Tibial artery (tissue), 4 donors: ENCODE measurements at places on chromosomes 12 and 14.
A peak's percentile ranks its signal among the peaks of the same experiment; 100 is the strongest.

GRCh38 chr12:127125607-127126259, 1141.2 kb upstream of the TMEM132C start:
- no peak for DNase-seq

- no peak for DNase-seq
Observed at GRCh38 chr14:86299994-86300393, 770.0 kb downstream of the FLRT2 start.

- DNase-seq = peak; percentile 92
Observed at GRCh38 chr12:124939421-124940142, 25.1 kb upstream of the UBC start.

DNA sequence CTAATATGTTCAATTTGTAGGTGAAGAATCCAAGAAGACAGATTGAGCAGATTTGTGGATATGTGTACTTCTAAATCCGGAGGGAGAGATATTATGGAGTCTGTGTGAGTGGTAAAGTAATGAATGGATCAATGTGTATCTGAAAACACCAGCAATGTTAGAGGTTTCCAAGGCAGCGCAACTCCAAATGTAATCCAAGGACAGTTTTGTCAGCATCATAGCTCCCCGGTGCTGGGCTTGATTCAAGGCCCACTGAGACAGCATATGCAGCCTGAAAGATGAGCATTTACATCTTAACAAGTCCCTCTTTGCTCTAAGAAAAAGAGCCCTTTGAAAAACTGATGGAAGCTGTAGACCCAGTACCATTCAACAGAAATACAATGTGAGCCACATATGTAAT, 38.3 kb upstream of the FRMD6 start:
- no peak for DNase-seq

GRCh38 chr14:96287856-96288255, 31.8 kb downstream of the BDKRB1 start:
- DNase-seq = no peak

- peak; percentile 52 for DNase-seq
Observed at GRCh38 chr12:7058163-7058845, 2.2 kb upstream of the C1S start.

GRCh38 chr12:112862636-112863290, 44.0 kb upstream of the OAS1 start:
- no peak for DNase-seq

DNA sequence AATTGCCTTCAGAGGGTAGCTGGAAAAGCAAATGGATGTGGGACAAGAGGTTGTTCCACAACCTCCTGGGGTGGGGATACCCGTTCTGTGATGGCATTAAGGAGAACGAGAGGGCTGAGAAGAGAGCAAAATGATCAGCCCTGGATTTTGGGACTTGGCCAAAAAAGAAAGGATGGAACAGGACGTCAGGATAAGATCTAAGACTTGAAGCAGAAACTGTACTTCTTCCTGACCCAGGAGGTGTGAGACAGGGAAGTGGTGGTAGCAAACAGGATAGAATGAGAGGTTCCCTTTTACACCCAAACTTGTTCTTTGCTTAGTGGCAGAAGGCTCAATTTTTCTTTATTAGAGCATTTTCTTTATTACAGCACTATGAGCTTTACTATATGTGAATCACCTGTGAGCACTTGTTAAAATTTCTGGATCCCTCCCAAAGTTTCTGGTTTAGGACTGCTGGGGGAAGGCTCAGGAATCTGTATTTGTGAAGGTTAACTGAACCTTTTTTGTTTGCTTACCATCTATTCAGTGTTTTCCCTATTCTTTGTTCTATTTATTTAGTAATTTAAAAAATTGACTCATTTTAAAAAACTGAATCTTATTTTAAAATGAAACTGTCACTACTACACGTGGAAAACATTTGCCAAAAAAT, 59.2 kb downstream of the ERC1 start:
- DNase-seq = no peak

DNA sequence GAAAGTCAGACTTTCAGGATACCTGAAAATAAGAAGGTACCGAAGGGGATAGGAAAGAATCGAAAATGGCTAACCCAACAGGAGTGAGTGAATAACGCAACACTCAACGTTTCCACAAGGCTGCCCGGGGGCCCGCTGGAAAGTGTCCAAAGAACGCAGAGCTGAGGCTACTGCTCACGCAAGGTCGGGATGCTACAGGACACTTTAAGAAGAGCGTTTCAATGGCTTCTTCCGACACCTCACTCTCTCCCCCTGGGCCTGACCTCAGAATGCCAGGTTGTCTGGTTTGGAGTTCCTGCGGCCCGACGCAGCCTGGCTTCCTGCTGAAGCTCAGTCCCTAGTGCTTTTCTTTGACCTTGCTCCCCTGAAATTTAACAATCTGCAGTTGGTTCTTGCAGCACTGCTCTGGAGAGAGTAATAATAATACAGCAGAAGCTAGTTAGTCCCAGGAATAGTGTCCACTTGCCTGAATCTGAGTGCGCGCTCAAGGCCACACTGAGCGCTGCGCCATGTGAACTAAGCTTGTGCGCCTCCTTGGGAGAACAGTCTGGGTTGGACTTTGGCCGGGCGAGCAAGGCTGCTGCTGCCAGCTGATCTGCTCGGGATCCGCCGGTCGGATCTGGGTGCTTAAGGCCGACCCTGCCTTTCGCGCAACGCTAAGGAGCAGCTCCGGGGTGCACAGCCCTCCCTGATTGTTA, 2.0 kb upstream of the ALX1 start:
- DNase-seq = no peak

GRCh38 chr12:13373131-13373530, 176.6 kb downstream of the EMP1 start:
- DNase-seq = no peak

GRCh38 chr12:94495445-94496115, 35.9 kb upstream of the CEP83 start:
- DNase-seq = no peak

DNA sequence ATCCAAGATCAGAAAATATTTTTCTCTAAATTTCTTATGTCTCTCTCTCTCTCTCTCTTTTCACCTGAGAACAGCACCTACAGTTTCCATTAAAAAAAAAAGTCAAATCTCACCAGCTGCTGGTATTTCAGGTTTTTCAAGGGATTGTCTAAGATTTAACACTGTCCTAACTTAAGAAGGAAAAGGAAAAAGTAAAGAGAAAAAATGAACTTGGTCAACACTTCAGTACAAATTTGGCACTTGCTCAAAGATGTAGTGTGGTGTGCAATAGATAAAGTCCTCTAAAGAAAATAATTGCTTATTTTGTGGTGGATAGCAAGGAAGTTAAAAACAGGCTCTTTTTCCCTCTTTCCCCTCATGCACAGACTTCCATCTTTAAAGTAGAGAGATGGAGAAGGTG, 416.2 kb downstream of the SOX5 start:
- DNase-seq = no peak

GRCh38 chr12:125418902-125419564, 353.8 kb downstream of the AACS start:
- DNase-seq = no peak

- no peak for DNase-seq
Observed at GRCh38 chr12:52953181-52953841, 4.4 kb downstream of the KRT18 start.

DNA sequence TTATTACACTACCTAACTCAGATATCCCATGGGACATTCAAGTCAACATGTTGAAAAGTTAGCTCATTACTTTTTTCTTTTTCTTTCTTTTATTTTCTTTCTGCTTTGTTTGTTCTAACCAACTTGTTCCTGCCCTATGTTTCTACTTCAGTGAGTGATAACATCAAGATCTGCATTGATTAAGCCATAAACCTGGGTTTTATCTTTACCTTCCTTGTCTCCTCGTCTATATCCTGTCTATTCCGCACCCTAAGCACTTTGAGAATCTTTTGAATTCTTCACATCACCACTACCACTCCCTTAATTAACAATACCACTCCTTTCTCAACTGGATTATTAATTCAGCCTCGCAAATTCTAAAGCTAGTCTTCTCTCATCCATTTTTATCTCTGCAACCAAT, 81.9 kb upstream of the AVPR1A start:
- no peak for DNase-seq

- DNase-seq = no peak
Observed at GRCh38 chr14:61719344-61720293, 24.3 kb downstream of the HIF1A start.

- DNase-seq = peak; percentile 73
Observed at GRCh38 chr14:59358102-59358501, 107.1 kb downstream of the GPR135 start.

DNA sequence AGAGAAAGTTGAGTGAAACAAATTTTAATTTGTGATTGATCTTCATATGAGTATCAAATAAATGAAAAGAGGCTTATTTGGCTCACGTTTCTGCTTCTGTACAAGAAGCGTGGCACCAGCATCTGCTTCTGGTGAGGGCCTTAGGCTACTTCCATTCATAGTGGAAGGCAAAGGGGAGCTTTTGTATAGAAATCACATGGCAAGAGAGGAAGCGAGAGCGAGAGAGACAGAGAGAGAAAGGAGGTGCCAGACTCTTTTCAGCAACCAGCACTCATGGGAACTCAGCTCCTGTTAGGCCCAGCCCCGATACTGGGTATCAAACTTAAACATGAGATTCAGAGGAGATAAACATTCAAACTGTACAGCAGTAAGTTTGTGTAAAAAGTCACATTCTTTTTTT, 121.4 kb downstream of the SYNE2 start:
- DNase-seq = no peak

- no peak for DNase-seq
Observed at GRCh38 chr12:18706798-18707197, 31.0 kb downstream of the PLCZ1 start.

GRCh38 chr12:119578112-119578511, 15.5 kb upstream of the TMEM233 start:
- no peak for DNase-seq

- no peak for DNase-seq
Observed at GRCh38 chr14:48504921-48505320, 829.5 kb upstream of the MDGA2 start.
